CD4-positive, alpha-beta T cell treated with Interleukin-17A for 4 hours (primary cell): ENCODE measurements at places on chromosomes 2 and 18.

- DNase-seq, result no peak
These were observed 103.0 kb downstream of the DNER start for GRCh38 chr2:229611360-229611759.

DNA sequence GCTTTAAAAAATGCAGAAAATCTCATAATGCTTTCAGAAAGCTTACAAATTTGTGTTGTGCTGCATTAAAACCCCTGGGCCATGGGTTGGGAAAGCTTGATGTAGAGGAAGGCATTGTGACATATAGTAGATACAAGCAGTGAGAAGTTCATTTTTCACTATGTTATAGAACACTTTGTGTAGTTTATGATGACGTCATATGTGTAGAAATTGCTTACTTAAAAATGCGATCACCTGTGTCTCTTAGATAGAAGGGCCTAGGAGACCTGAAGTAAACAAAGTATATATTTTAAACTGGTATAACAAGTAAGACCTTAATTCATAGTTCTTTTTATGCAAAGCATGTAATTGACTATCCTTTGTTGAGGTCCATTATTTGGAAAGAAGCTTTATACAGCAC lies 393.5 kb downstream of the ARHGAP15 start:
- DNase-seq, result no peak

- DNase-seq, result no peak
These were observed 12.6 kb upstream of the EVA1A start for GRCh38 chr2:75573145-75573878.

GRCh38 chr2:9373047-9373446 lies 50.3 kb downstream of the ITGB1BP1 start:
- DNase-seq, result no peak

DNA sequence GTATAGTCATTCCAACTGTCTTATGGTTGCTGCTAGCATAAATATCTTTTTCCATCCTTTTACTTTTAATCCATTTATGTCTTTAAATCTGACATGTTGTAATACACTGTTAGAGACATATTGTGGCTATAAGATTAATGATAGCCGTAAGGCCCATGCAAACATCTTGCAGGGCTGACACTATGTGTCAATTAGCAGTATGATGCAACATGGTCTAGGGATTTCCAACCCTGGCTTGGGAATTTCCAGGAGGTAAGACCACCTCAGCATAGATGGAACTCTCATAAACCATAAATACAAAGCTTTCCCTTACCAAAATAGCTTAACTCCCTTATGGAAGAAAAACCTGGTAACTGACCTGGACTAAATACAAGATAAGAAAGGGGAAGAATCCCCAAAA lies 16.5 kb downstream of the SCLY start:
- DNase-seq, result no peak

DNA sequence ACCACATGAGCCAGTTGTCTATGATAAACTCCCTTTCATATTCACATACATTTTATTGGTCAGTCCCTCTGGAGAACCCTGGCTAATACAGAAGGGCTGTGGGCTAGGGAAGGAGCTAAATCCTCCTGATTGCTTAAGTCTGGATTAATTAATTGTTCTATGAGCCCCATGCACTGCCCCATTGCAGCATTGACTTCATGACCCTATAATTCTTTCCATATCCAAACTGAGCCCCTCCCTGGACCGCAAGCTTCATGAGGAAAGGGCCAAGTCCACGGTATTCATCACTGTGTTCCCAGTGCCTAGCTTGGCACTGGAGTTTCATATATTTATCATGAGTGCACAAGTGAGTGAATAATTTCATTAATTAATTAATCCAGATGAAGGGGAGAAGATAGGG lies 124.0 kb downstream of the MBD2 start:
- DNase-seq, result no peak

DNA sequence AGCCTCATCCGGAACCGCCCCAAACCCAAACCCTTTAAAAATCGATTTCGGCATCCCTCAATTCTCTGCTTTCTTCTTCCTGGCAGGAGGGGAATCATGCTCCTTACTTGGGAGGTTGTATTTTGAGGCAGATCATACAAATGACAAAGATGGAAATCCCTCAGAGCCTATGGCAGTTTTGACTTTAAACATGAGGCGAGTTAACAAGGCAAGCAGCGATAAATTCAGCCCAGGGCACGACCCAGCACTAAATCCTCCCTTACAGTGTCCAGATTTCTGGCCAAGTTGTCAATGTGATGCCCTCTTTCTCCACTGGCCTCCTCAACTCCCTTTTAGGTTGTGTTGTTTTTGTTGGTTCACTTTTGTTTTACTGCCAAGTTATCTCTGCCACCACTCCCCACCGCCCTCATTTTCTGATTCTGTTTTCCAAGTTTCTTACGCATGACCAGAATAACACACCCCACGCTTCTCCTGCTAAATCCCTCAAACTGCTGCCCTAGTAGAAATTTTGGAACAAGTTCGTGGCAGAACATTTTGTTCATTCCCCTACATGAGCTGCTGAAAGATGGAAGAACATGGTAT lies 68.3 kb downstream of the CTAGE1 start:
- DNase-seq, result no peak

GRCh38 chr2:9714630-9715214 lies 83.9 kb upstream of the YWHAQ start:
- DNase-seq, result no peak

- DNase-seq, result no peak
These were observed 11.2 kb downstream of the KIAA2012 start for GRCh38 chr2:202084265-202084664.

GRCh38 chr2:195342061-195342460 lies 315.0 kb upstream of the SLC39A10 start:
- DNase-seq, result no peak
